Activated T-helper 1 cell treated with anti-CD3 and anti-CD28 coated beads, Interleukin-12 subunit alpha, Interleukin-12 subunit beta, Interleukin-2, Interleukin-4 antibody, amounts not matched to agents 30 ng/mL and 10 ng/mL and 1 ng/mL, durations not matched to agents 14 hours and 24 hours and 36 hours (primary cell): ENCODE measurements at places on chromosomes 3 and 15. TPM values are rescaled to one million over a fixed set of nuclear protein-coding genes. Genes with fewer than 3 reads are reported as not detected.

Gene CHRNA5
- total RNA-seq: 6.4 and 10.3 TPM in 2 replicates

Gene IGF2BP2
- 0.42 and 0.62 TPM in 2 replicates for total RNA-seq

Gene MCCC1
- total RNA-seq: 27.3 and 30.0 TPM in 2 replicates

Gene IQCF5
- not detected in 2 replicates for total RNA-seq

Gene OXTR
- 1.0 and 1.2 TPM in 2 replicates for total RNA-seq

Gene CDHR4
- total RNA-seq: not detected in 2 replicates

Gene HGD
- 0.16 TPM in 1 of 2 replicates, not detected in the other for total RNA-seq

Gene ANKRD63
- total RNA-seq: not detected in 2 replicates

Gene SNX33
- total RNA-seq: 5.4 and 6.2 TPM in 2 replicates

Gene DUOX2
- total RNA-seq: not detected in 2 replicates

Gene ABHD10
- 37.7 and 42.9 TPM in 2 replicates for total RNA-seq

Gene AMT
- total RNA-seq: 2.2 and 2.7 TPM in 2 replicates

Gene ITIH1
- not detected in 2 replicates for total RNA-seq

Gene CLDN11
- not detected in 2 replicates for total RNA-seq

Gene UROC1
- not detected in 2 replicates for total RNA-seq

Gene DCBLD2
- 1.5 and 2.3 TPM in 2 replicates for total RNA-seq
